Activated CD4-positive, CD25-positive, alpha-beta regulatory T cell treated with anti-CD3 and anti-CD28 coated beads, Interleukin-2, amount 50 U/mL, for 24 hours (primary cell): ENCODE measurements at places on chromosomes 6 and 20.
A peak's percentile ranks its signal among the peaks of the same experiment; 100 is the strongest.

DNA sequence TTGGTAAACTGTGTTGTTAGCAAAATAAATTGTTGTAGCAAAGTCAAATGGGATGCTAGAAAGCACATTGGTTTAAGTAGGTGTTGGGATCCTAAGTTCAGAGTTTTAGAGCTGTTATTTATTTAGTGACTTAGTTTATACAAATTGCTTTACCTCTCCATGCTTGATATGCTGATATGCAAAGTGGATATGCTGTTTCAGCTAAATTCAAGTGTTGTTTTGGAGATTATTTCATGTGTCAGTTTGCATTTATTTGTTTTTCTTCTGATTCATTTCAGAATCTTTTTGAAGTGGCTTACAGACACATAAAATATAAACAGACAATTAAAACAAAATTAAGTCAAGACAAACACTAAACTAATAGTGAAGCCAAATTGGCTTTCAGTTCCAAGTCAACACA lies 203.5 kb downstream of the ADGRB3 start:
- no peak for ATAC-seq

GRCh38 chr20:64240243-64241015 lies 15.1 kb upstream of the PCMTD2 start:
- no peak for ATAC-seq

DNA sequence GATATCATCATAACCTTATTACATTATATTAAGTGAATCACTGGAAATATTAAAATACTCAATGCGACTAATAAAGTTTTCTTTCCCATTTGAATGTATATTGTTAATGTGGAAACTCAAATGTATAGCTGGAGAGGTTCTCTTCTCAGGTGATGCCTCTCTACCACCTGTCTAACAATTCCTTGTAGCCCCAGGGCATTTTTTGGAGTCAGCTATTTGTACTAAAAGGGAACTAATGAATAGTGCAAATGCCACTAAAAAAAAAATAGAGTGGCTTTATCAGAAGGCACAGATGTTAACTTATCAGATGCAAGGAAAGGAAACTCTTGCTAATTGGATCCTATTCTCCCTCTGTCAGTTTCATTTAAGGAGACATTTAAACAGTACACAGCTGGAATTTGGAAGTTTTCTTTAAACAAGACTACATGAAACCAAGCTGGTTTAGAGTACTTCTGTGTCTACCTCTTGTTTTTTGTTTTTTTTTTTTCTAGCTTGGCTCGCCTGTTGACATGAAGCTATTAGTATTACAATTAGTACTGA lies 897.0 kb upstream of the SLC35B3 start:
- no peak for ATAC-seq

DNA sequence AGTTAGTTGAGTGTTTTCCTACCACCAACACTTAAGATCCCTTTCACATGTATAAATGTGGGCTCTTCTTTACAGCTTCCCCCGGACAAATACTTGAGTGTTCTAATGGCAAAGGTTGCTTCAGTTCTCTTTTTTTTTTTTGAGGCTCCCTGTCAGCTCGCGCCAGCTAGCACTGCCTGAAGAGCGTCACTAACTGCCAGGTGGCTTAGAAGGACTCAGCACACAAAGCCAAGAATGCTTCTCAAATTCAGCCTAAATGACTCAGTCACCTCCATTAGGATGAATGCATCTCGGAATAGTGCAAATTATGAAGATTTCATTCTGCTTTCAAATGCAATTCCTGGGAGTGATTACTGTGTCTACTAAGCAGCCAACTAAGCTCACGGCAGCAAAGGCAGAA lies 150.7 kb upstream of the BTBD3 start:
- no peak for ATAC-seq

- no peak for ATAC-seq
Observed at GRCh38 chr6:116400328-116400727, 29.6 kb downstream of the DSE start.

- peak; percentile 41 for ATAC-seq
Observed at GRCh38 chr6:107668743-107669474, 155.2 kb downstream of the SCML4 start.

DNA sequence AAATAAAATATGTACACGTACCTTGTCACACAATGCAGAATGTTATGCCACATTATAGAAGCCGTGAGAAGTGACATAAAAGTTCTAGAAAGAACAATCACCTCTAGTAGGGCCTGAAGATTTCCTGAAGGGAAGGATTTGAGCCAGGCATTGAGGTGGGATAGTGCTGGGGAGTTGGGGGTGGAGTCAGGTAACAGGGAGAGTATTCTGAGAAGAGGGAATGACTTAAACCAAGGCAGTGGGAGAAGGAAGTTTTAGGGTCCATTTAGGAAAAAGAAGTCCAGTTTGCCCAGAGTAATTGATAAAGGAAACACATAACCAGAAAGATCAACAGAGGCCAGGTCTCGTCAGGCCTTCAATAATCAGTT lies 262.8 kb downstream of the ARHGAP18 start:
- ATAC-seq, result no peak

GRCh38 chr6:22774129-22774528 lies 204.8 kb downstream of the HDGFL1 start:
- no peak for ATAC-seq

- no peak for ATAC-seq
Observed at GRCh38 chr6:148223424-148223842, 119.2 kb upstream of the SASH1 start.

DNA sequence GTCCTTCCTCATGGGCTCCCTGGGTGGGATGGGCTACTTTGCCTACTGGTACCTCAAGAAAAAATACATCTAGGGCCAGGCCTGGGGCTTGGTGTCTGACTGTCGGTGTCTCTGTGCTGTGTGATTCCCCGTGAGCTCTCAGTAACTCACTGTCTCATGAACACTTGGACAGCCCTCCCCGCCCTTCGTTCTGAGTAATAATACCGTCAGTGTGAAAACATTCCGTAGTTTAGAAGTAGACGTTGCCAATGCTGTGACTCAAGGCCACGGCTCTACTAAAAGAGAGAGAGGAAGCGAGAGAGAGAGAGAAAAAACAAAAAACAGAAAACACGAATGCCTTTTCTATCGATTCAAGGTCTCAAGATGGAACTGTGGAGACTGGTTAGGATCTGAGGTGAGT lies 31.8 kb downstream of the FITM2 start:
- no peak for ATAC-seq

GRCh38 chr6:169240125-169240524 lies 13.5 kb downstream of the THBS2 start:
- no peak for ATAC-seq

- ATAC-seq, result no peak
Observed at GRCh38 chr20:55805138-55805537, 200.2 kb downstream of the CBLN4 start.

DNA sequence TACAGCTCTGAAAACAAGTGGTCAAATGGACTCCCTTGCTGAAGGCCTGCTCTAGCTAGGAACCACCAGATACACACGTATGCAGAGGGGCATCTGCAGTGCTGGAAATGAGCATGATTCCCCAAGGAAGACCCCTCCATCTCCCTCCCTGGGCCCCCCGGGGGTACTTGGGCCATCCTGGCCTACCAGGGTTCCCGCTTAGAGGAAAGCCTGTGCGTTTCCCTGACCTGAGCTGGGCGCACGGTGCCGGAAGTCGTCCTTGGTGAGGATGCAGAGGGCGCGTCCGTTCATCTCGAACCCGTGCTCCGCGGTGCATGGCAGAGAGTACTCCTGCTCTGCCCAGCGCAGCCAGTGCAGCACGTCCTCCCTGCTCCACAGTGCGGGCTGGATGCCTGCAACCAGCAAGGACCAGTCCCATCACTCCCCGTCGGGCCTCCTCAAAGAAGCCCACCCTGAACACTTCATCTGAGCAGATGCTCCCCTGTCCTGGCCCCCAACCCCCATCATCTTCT lies 11.8 kb downstream of the ETV7 start:
- ATAC-seq, result no peak

DNA sequence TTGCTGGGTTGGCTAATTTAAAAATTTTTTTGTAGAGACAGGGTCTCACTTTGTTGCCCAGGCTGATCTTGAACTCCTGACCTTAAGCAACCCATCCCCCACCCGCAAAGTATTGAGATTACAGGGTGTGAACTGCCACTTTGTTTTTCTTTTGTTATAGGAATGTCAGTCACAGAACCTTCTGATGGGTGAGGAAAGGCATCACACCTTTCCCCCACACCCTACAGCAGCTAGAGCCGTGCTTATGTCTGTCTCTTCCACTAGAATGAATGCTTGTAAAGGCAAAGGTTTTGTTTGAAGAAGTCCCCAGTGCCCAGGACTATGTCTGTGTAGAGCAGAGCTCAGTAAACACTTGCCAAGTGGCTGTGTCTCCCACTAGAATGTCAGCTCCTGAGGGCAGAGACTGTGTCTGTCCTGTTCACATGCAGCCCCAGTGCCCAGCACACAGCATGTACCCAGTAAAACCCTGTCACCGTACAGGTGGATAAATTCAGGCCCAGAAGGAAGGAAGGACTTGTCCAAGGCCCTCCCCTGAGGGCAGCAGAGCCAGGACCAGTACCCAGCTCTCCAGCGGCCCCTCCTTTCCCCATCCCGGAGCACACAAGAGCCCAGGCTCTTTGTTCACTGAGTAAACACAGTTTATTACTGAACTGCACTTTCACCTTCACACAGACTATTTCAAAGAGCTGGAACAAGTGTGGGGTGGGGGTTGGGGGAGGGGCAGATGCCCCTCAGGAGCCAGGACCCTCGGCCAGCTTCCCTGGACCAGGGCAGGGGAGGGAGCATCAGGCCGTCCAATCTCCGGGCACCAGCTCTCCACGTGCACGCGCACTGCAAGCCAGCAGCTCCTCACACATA lies 26.4 kb downstream of the COX4I2 start:
- ATAC-seq, result no peak

DNA sequence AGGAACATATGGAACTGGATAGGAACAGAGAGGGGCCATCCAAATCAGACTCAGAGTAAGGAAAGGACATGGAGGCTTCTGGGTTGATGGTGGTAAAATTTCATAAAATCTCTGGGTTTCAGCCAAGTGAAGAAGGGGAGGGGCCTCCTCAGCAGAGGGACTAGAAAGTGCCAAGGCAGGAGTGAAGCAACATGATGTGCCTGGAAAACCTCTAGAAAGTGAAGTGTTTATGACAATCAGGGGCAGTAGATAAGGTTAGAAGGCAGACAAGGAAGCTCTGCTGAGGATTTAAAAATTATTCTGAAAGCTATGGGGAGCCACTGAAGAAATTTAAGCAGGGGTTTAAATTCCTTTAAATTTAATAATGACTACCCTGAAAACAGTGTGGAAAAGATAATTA lies 126.0 kb upstream of the TENT5A start:
- no peak for ATAC-seq

GRCh38 chr6:30883685-30884520 lies at the start of gene DDR1:
DDR1 (plus strand) TSS chr6:30884519; CDS start chr6:30888730, 4,211 bp downstream.
- ATAC-seq, result peak; percentile 62

- ATAC-seq, result no peak
Observed at GRCh38 chr6:123417535-123417934, 219.2 kb downstream of the TRDN start.

DNA sequence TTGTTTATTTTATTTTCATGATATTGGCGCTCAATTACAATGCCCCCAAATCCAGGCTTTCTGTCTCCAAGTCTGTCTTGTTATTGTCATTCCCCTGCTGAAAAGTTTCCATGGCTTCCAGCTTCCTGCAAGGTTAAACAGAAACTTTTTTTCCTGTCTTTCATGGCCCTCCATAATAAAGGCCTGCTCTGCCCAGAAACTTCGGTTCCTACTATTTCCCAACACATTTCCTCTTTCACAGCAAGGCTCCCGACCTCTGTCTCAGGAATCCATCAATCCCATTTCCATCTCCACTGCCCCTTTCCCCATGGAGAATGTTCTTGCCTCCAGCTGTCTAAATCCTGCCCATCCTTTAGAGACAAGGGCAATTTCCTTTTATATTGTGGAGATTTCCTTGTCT lies 365.2 kb upstream of the JARID2 start:
- ATAC-seq, result no peak

GRCh38 chr6:85252552-85252951 lies 197.3 kb upstream of the NT5E start:
- no peak for ATAC-seq

GRCh38 chr6:149934249-149935156 lies 7.3 kb upstream of the ULBP2 start:
- ATAC-seq, result peak; percentile 37
